Activated CD8-positive, alpha-beta memory T cell treated with anti-CD3 and anti-CD28 coated beads for 1 hour (primary cell): ENCODE measurements at places on chromosomes 1 and 21.
A peak's percentile ranks its signal among the peaks of the same experiment; 100 is the strongest.

GRCh38 chr1:209628618-209629299 lies 23.5 kb downstream of the LAMB3 start:
- DNase-seq = no peak

DNA sequence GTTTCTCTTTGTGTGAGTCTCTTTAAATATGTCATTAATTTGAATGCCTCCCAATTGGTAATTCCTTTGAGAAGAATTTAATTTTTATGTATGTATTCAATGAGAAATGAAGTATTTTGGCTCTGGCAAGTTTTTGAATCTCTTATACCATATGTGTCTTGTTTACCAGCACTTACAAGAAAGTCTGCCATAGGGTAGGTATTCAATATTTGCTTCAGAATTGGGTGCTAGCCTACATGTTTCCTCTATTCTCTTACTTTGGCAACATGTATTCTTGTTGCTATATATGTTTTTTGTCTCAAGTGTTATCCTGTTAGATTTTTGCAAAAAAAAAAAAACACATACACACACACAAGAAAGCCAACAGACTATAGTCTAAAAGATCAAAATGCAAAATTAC lies 350.5 kb upstream of the PRMT6 start:
- no peak for DNase-seq

DNA sequence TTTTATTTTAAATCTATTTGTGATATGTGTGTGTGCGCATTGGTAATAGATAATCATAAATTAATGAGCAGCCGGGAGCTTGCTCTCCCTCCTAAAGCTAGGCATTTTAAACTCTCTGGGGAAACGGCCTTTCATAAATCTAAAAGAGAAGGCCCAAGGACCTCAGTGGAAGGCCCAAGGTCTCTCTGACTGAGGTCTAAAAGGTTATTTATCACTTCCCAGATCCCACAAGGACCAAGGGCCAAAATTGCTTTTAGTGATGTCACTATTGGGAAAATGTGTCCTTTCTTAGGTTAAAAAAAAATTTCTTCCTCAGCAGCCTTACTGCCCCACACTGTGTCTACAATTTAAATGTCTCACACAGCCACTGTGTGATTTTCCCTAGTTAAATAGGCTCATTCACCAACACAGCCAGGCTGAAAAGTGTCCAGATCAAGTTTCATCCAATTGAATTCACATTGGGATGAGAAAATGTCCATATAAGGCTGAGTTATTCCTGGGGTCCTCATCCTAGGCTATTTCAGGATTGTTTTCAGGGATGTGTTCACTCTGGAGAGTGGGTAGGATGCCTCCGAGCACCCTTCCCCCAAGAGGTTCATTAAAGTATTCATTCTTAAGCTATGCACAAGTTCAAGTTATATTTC lies 46.1 kb downstream of the SLC44A3 start:
- no peak for DNase-seq

DNA sequence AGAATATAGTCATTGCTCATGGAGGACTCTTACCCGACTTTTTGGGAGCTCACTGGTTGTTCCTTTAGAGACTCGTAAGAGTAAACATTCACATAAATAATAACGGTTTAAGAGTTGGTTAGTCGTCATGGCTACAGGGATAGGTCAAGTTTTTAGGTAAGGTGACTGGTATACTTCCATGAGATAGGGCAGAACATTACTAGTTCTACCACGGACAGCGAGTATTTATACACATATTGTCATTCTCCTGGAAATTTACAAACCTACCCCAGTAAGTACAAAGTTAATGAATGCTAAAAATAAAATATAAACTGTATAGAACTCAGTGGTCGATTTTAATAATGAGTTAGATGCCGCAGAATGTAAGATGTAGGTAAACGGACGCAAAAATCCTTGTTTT lies 1.2 kb upstream of the RYR2 start:
- no peak for DNase-seq

DNA sequence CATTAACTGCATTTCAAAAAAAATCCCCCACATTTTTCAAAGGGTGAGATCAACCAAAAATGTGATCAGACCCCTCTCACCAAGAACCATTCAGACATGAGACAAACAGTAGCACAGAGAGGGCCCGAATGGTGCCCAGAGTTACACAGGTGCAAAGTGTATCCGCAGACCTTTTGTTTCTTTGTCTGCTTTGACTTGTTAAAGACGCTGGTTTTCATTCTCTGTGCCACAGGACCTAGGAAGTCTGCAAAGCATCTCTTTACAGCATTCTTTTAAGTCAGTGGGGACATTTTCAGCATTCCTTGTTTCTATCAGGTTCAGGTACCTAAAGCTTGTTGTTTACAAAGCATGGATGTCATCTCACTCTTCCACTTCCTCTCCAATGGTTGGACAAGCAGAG lies 87.2 kb upstream of the MAP1LC3C start:
- DNase-seq = no peak

GRCh38 chr1:93801471-93801870 lies 77.5 kb downstream of the DNTTIP2 start:
- no peak for DNase-seq

GRCh38 chr1:224784265-224785039 lies 145.0 kb upstream of the DNAH14 start:
- DNase-seq = no peak

GRCh38 chr1:27333717-27334279 lies 8.0 kb upstream of the SYTL1 start:
- no peak for DNase-seq

DNA sequence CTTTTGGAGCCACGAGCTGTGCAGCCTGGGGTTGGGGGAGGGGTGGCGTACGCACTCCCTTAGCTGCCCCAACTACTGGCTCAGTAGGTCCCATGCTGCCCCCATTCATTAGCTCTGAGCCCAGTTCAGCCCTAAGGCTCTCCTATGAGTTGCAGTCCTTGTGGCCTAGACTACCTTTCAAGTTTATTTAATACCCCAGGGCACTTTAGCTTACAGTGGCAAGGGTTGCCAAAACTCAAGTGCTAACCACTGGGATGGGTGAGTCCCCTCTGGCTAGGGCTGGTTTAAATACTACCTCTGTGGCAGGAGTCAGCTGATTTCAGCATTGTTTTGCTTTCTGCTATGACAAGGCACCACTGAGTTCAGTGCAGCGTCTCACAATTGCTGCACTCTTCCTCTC lies 118.2 kb downstream of the ODF2L start:
- no peak for DNase-seq

DNA sequence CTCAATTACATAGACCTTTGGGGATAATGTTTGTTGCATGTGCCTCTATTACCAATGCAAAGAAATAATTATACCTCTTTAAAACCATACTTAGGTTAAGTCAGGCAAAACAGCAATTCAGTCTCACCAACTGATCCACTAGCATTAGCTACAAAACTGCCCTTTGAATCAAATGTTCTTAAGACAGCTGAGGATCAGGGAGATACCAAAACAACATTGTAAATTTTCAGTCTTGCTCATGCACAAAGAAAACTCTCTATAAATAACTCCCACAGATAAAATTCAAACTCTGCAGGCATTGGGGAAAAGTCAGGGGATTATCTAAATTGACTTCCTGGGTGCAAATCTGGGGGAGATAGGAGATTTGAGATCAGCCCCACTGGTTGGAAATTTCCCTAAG lies 100.9 kb upstream of the DPT start:
- no peak for DNase-seq

GRCh38 chr1:58047265-58047858 lies 499.2 kb downstream of the OMA1 start:
- no peak for DNase-seq

- DNase-seq = no peak
Measured at GRCh38 chr1:89945852-89946476, 48.9 kb upstream of the ZNF326 start.

DNA sequence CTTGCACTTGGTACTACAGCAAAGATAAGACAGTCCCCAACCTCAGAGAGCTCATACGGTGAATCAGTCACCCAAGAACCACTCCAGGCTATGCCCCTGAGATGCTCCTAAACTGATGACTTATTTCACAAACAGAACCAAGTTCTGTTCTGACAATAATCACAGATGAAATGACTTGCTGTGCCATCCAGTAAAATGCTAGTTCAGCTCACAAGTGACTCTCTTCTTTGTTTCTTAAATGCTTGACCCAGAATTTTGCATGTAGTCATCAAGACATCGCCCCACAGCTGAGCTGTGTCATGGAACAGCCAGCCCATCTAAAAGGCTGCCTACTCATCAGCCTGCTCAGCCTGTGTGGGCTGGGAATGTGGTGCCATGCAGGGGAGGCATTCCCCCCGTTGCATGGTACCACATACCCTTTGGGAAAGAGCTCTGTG lies 6.1 kb upstream of the SLC19A2 start:
- no peak for DNase-seq

DNA sequence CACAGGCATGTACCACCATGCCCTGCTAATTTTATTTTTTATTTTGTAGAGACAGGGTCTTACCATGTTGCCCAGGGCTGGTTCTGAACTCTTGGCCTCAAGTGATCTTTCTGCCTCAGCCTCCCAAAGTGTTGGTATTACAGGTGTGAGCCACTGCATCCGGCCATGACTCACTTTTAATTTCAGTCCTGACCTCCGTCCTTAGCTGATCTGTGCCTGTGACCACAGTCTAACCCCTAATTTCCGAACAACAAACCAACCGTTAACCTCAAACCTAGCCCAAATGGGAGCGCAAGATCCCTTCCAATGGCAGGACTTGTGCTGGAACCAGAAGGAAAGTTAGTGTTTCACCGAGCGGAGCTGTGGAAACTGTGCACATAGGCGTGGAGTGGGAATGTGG lies 29.3 kb upstream of the MAN1C1 start:
- DNase-seq = no peak

- DNase-seq = no peak
Measured at GRCh38 chr1:80533093-80533492, 1267.6 kb upstream of the ADGRL2 start.

DNA sequence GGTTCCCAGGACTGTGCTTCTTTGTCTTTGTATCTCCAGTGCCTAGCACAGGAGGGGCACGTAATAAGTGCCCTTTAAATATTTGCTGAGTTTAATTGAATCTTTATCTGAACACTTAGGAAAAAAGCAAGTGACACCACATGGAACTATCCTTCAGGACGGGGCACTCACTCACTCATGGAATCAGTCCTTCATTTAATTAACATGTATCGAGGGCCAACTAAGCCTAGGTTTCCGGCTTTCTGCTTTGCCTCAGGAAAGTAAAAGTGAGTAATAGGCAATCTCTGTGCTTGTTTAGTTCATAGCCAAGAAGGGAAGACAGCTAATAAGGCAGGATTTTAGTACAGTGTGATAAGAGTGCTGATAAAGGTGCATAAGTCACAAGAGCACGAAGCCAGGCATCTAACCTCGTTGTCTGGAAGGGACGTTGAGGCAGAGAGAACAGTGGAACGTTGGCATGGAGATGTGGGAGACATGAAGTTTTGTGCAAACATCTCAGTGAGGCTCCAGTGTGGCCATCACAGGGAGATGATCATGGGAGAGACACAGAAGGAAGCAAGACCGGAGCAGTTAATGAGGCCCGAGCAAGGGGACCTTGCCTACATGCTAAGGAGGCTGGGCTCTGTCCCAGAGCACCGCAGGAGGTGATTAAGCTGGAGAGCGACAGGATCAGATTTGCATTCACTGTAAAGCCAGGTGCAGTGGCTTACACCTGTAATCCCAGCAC lies 54.1 kb upstream of the TRIM67 start:
- no peak for DNase-seq

DNA sequence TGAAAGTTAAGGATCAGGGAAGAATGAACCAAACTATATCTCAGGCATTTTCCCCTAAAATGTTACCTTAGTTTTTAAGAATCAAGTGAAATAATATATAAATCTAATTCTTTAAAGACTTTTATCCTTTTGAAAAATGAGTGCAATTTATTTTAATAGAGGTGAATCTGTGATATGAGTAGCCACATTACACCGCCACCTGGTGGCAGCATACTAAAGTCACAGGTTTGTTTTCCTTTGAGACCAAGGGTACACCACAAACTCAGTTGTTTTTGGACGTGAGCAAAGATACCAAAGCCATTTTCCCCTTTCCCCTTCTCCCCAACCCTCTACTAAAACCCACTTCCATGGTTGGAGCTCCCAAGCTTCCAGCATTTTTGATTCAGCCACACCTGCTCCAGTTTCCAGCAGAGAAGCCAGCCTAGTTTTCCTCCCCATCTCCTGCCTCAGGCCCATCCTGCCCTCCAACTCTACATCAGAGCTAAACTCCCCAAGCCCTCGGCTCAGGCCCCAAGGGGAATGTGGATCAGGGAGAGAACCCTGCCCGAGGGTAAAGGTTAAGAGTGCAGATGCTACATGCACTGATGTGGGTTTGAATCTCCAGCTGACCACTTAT lies 22.9 kb upstream of the LDLRAP1 start:
- DNase-seq = peak; percentile 63

DNA sequence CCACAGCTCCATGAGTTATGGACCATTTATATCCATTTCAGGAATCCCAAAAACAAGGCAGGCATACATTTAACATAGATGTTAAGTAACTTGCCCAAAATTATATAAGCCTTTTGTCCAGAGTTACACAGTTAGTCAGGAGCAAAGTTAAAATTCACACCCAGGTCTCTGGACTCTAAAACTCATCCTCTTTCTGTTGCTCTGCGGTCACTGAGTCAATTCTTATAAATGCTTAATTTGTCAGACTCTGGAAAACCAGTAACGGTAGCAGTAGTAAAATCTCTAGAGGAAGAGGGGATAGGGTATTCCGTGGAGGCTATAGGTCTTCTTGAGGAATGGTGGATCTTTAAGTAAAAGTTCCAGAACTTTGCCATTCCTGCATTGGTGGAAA lies 223.6 kb upstream of the JUN start:
- no peak for DNase-seq

GRCh38 chr1:40315239-40315794 lies 1.8 kb downstream of the COL9A2 start:
- peak; percentile 63 for DNase-seq

DNA sequence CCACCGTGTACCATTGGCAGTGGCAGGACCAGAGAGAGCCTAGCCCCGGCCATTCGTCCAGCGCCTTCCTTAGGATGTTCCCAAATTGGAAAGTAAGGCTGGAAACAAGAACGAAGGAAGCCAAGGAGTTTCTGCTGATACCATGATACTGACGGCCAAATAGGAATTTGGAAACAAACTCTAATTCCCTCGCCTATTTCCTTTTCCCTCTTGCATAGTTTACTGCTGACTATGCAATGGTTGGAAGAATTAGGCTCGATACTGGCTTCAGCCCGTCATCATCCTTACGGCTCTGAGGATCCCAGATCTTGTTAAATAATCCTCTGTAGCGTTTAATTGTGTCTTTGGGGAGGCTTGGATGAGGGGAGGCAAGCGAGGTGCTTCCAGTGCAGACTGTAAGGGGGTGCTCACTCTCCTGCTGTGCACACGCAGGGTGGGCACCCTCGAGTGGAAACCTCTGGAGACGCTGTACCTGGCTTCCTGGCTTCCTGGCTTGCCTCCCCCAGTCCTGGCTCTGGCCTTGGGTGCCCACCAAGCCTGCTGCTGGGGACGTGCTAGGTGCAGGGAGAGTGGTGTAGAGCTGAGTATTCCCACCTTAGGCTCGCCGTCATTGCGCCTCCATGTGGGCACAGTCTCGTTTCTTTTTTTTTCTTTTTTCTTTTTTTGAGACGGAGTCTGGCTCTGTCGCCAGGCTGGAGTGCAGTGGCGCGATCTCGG lies 27.4 kb upstream of the CAMTA1 start:
- DNase-seq = no peak
